ENCODE measurements at places on chromosomes 12 and 14.

GRCh38 chr14:105485739-105486162 is 935 bp upstream of the CRIP1 start:
- no peak for DNase-seq

DNA sequence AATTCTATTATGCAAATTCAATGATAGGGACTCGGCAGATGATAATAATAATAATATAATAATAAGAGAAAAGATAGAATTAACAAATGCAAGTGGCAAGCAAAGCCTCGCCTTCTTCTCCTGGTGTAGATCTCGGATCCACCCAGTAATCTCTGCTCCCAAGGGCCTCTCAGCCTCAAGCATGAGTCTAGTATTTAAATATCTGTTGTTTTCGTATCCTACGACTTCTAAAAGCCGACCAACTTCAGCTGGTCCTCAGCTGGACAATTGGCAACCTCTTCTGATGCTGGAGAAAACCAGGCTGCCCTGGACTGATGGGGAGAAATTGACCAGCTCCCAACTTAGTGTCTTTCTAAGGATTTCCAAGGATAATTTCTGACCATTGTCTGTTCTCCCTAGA is 14.0 kb upstream of the MAP1LC3B2 start:
- DNase-seq, result no peak

DNA sequence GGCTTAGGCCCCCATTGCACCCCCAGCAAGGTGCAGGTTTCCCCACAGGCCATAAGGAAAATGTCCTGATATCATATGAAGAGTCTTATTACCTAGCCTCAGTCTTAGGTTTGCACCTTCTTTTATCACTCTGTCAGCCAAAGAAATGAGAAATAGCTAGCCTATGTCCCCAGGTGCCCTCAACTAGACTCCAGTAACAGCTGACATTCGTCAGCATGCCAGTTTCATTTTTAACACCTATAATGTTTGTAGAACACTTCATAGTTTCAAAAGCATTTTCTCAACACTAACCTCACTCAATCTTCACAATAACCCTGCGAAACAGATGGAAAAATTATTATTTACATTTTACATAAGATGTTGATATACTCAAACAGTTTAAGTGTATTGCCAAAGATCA is 24.0 kb upstream of the OR10P1 start:
- no peak for DNase-seq

DNA sequence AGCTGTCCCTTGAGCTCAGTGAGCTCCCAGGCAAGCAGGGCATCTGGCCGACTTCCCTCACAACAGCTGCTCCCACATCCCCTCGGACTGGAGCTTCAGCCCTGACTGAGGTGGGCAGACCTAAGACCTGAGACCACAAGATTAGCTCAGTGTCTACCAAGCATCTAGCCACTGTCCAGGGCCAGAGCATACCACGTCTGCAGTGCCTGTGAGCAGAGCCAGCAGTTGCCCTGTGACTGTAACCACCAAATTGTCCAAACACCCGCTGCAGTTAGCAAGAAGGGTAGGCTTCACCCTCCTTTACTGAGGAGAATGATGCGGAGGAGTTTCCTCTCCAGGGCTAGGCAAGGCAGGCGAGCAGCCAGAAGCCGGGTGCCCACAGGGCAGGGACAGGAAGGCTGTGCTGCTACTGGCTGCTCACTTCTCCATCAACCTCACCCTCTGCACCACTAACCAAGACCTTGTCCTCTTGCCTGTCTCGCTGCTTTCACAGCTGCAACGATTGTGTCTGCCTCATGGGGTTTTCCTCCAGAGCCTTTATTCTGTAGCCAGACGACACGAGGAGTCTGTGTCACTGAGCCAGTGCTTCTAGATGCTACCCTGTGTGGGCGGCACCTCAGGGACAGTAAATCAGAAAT is 53.9 kb downstream of the ANAPC7 start:
- DNase-seq, result no peak

DNA sequence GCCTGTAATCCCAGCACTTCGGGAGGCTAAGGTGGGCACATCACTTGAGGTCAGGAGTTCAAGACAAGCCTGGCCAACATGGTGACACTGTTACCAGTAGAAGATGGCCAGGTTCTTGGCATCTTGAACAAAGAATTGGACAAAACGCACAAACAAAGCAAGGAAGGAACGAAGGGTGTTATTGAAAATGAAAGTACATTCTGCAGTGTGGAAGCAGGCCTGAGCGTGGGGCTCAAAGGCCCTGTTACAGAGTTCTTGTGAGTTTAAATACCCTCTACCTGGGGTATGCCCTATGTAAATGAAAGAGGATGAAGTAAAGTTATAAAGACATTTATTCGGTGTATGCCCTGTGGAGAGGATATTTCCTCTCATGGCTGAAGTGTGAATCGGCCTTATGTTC is 20.8 kb upstream of the CDK17 start:
- no peak for DNase-seq

DNA sequence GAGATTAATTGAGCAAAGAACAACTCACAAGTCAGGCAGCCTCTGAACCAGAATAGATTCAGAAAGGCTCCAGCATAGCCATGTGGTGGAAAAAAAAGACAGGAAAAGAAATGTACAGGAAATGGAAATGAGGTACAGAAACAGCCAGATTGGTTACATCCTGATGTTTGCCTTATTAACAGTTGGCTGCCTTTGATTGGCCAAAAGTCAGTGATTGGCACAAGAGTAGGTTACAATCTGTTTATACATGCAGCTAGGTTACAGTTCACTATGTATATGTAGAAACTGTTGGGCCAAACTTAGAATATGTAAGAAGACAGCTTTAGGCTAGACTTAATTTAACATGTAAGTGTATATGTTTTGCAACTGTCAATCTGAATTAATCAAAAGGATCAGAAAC is 118.9 kb downstream of the UNC79 start:
- no peak for DNase-seq

- no peak for DNase-seq
Observed at GRCh38 chr12:14773685-14774073, 29.6 kb downstream of the WBP11 start.

DNA sequence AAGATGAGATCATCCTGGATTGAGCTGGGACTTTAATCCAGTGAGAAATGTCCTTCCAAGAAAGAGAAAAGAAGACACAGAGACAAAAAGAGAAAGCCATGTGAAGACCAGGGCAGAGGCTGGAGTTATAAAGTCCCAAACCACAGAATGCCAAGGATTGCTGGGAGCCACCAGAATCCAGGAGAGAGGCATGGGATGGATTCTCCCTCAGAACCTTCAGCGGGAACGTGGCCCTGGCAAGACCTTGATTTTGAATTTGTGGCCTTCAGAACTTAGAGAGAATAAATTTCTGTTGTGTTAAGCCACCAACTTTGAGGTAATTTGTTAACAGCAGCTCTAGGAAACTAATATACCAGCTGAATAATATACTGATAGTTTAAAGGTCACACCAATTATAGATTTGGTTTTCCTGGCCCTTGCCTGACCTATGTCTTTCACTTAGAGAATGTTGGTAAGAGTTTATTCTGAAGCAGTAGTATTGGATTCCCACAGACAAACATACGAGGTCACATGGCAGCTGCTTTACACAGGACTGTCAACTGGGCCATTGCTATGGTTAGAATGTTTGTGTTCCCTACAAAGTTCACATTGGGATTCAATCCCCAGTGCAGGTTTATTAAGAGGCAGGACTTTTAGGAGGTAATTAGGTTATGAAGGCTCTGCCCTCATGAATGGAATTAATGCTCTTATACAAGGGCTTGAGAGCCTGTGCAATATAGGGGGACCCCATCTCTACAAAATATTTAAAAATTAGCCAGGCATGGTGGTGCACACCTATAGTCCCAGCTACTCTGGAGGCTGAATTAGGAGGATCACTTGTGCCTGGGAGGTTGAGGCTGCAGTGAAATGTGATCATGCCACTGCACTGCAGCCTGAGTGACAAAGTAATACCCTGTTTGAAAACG is 156.5 kb upstream of the EEA1 start:
- no peak for DNase-seq

GRCh38 chr14:29236848-29237247 is 470.3 kb downstream of the FOXG1 start:
- no peak for DNase-seq

GRCh38 chr12:65761301-65761700 is 63.0 kb upstream of the HMGA2 start:
- DNase-seq, result no peak

DNA sequence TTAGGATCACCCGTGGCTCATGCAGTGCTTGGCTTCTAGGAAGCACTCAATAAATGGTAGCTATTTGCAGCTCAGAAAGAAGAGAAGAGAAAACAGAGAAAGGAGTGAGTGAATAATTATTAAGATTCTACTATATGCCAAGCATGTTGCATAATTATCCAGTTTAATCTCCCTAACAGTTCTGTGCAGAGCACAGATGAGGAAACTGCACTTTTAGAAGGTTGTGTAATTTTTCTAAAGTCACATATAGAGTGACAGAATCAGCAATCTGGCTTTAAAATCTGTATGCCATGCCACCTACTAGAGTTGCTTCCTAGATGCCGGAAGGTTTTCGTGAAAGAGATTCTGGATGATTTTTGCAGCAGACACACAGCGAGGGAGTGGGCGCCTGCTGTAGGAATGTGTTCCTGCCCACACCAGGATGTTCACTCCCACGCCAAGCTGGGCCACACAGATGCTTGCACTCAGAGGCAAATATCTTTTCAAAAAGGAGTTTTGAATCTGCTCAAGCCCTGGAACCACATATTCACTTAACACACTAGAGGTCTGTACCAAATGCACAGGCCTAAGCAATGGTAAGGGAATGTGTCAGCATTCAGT is 50.2 kb upstream of the SMCO2 start:
- DNase-seq, result no peak

DNA sequence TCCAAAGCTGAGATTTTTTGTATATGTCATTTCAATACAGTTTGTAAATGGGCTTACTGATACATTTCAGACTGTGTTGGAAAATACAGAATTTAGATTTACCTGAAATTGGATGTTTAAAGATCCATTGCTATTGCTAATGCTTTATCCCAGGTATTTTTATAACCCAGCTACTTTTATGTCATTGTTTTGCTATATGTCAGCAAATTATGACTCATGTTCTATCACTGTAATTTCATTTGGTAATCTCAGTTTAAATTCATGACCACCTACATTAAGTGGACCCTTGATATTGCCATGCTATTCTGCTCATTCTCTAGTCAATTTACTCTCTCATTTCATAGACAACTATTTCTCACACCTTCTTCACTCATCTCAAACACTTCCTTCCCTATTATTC is 281.2 kb downstream of the IPO8 start:
- DNase-seq, result no peak

DNA sequence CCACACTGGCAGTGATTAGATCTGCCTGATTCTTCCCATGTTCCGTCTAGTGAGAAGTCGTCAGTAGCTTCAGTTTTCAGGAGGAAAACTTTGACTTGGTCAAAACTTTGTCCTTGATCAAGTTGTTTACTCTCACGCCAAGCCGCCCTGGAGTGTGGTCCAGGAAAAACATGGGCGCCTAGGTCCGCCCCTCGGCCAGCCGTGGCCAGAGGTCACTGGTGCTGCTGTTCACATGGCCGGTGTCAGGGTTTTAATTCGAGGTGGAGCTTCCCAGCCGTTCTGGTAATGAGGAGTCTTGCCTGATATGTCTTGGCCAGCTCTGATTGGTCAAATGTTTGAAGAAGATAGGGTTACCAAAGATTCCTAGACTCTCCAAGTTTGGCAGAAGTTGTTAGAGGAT is 71.5 kb downstream of the PPP2R5C start:
- DNase-seq, result no peak

DNA sequence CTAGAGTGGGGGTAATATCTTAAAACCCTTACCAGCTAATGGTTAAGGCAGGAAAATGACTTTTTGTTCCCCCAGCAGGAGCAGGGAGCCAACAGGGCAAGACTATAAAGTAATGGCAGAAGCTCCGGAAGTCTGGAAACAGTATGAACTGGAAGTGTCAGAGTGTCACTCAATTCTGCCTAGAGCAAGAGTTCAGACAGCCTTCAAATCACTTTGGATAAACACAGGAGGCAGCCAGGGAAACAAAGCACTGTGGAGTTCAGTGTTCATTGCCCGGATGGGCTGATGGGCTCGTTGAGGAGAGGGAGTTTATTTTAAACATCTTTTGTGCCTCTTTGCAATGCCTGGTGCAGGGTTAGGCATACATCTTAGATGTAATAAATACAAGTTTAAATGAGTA is 16.5 kb upstream of the DYRK2 start:
- no peak for DNase-seq

GRCh38 chr14:55688566-55688965 is 108.6 kb downstream of the KTN1 start:
- DNase-seq, result no peak

GRCh38 chr12:111201036-111201435 is 167.9 kb downstream of the PHETA1 start:
- no peak for DNase-seq

DNA sequence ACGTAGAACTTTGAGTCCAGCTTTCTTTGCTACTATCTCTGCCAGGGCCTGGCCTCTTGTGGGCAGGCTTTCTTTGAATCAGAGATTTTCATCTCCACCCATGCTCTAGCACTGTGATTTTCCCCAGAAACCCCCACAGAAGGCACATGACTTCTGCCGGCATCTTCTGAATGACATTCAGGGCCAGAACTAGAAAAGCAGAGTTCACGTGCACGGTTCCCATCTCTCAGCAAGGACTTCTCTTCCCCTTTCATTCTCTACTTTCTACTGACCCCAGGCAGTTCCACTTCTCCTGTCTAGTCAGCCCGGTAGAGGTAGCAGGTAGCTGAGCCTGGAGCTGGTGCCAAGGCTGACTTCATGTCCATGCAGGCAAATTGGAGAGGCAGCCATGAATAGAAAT is 26.9 kb downstream of the BATF start:
- no peak for DNase-seq

DNA sequence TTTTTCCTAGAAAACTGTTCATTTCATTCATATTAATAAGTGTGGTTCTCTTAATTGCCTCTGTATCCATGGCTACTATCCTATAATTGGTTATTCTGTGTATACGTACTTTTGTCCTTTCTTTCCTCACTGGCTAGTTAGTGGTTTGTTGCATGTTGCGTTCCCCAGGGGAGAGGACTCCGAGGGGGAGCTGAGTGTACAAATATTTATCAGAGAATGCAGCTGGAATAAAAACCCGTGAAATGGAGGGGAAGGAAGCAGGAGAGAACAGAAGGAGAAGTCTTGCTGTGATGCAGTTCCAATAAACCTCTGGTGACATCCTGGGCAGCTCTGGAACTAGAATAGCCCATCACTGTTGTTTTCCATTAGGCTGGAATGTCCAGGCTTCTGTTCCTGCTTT is 117.1 kb upstream of the RGS6 start:
- no peak for DNase-seq

Data from stimulated activated CD4-positive, alpha-beta T cell treated with anti-CD3 and anti-CD28 coated beads, Interleukin-1b, Interleukin-23, amount 100 ng/mL, for 24 hours (primary cell).